ENCODE measurements at places on chromosomes 16 and 17.

DNA sequence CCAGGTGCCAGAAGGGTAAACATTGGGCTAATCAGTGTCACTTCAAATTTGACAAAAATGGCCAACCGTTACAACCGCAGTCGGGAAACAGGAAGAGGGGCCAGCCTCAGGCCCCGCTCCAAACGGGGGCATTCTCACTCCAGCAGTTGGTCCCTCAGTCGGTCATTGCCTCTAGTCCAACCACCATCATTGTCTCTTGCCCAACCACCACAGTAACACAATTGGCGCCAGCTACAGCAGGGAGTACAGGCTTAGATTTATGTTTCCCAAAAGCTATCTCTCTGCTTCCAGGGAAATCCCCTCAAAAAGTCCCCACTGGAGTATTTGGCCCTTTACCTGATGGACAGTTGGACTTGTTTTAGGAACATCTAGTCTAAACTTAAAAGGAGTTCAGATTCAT is 20.3 kb downstream of the ALOX15B start:
- DNase-seq = no peak

- DNase-seq = no peak
These were observed 184.5 kb downstream of the TANC2 start for GRCh38 chr17:63150490-63150889.

DNA sequence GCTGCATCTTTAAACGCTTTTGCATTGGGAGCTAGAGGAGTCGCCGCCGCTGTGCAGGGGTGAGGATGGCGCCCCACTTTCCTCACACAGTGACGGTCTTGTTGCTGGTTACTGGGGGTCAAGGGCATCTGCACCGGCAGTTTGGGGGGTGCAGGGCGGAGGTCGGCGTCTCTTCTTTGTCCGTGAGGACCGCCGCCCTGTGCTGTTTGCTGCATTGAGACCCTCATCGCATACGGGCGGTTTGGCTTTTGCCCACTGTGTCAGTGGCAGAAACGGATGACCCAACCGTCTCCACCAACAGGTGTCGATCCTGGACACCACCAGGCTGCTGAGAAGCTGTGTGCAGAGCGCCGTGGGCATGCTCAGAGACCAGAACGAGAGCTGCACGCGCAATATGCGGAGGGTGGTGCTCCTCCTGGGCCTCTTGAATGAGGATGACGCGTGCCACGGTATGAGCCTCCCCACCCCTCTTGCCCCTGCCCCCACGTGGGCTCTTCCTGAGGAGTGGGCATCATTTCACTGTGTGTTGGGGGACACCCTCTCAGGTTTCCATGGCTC is 61.2 kb upstream of the ENDOV start:
- no peak for DNase-seq

DNA sequence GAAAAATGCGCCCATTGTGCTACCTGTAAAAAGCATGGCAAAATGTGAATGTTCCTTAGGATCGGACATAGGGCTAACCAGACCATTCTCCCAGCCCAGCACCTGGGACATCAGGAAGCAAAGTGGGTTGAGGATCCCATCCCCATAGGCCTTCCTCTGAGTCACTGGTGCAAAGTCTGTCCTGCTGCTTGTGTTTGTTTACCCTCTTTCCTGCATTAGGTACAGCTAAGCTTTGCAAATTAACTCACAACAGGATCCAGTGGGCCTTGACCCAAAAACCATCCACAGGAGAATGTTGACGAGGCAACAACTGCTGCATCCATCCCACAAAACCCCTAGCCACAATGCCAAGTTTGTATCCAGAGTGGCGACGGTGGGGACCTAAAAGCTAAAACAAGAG is 106.2 kb downstream of the GRIN2A start:
- DNase-seq = no peak

- DNase-seq = no peak
These were observed 215.1 kb upstream of the GSE1 start for GRCh38 chr16:85398050-85398451.

- DNase-seq = peak; percentile 84
These were observed 765.6 kb downstream of the CDH11 start for GRCh38 chr16:64356267-64356666.

GRCh38 chr16:28210264-28210663 is 1.5 kb downstream of the XPO6 start:
- no peak for DNase-seq

Data from HS-5 (cell line).